ENCODE measurements at places on chromosomes 12 and 14.

- H3K27ac ChIP-seq, result no peak overlapping the region
- H3K4me1 ChIP-seq, result no peaks in the 10 kb centered on the region
- H3K27me3 ChIP-seq, result no peaks in the 10 kb centered on the region
- no peak overlapping the region for H3K4me3 ChIP-seq
- DNase-seq, result no peak
- peaks cover 8% of the 10 kb centered on the region for H3K36me3 ChIP-seq
Measured at GRCh38 chr12:45336331-45336730, 120.4 kb downstream of the ANO6 start.

- no peaks in the 10 kb centered on the region for H3K36me3 ChIP-seq
- peaks cover 3% of the 10 kb centered on the region for H3K27me3 ChIP-seq
- no peak overlapping the region for H3K4me3 ChIP-seq
- H3K4me1 ChIP-seq, result no peaks in the 10 kb centered on the region
Measured at GRCh38 chr12:98259693-98260092, 255.7 kb upstream of the TMPO start.

DNA sequence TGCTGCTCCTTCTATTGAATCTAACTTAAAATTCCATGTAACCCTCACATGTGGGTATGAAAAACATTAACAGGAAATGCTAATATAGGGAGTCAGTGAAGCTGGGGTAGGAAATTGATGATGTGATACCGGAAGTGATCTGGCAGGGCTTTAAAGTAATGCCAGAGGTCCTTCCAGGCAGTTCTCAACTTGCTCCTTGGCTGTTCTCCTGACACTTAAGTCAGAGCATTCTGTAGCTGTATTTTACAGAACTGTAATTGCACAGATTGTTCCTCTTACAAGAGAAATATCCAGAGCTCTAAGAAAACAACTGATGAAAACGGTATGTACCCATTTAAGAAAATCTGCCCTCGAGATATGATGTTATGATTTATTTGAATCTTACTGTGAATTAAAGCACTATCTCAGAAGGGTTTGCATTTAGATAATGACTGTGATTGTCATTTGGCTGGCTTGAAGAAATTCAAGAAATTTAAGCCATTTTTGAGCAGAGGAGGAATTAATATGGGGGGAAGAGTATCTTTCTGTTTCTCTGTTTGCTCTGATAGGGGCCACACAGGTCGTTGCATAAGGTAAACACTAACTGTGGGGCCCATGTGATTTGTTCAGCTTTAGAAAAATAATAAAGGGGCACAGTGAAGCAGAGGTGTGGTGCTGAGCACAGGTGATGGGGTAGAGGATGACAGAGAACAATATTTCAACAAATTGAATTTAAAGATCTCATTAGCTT, 88.4 kb downstream of the BBS10 start:
- no peaks in the 10 kb centered on the region for H3K36me3 ChIP-seq
- no peak overlapping the region for H3K27ac ChIP-seq
- peaks cover 3% of the 10 kb centered on the region for H3K27me3 ChIP-seq
- no peaks in the 10 kb centered on the region for H3K4me1 ChIP-seq

GRCh38 chr14:74557691-74558090, 54.3 kb downstream of the LTBP2 start:
- H3K27ac ChIP-seq, result no peak overlapping the region
- no peaks in the 10 kb centered on the region for H3K36me3 ChIP-seq
- H3K4me1 ChIP-seq, result no peaks in the 10 kb centered on the region
- DNase-seq, result no peak
- H3K4me3 ChIP-seq, result no peak overlapping the region
- H3K27me3 ChIP-seq, result peaks cover 12% of the 10 kb centered on the region

GRCh38 chr12:121799156-121799841, 4.5 kb upstream of the SETD1B start:
- peak overlapping the region; percentile 92 for H3K27ac ChIP-seq
- H3K27me3 ChIP-seq, result peaks cover 2% of the 10 kb centered on the region
- H3K4me1 ChIP-seq, result peaks cover 40% of the 10 kb centered on the region
- peak overlapping the region; percentile 85 for H3K4me3 ChIP-seq

DNA sequence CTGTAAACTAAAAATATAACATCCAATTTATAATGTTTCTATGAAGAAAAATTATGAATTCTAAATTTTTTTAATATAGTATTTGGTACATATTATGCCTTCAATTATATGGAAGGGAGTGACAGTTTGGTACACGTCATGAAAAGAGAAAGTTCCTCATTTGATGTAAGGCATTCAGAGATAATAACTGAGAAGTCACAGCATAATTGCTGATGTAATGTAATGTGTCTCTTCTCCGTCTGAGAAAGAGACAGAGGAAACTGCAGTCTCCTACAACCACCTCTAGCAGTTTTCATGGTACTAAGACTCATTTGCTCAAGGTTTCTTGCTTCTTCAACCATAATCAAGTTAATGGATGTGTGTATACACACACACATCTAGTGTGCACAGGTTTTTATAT, 2.3 kb upstream of the CD69 start:
- no peak for DNase-seq
- H3K36me3 ChIP-seq, result peaks cover 21% of the 10 kb centered on the region

DNA sequence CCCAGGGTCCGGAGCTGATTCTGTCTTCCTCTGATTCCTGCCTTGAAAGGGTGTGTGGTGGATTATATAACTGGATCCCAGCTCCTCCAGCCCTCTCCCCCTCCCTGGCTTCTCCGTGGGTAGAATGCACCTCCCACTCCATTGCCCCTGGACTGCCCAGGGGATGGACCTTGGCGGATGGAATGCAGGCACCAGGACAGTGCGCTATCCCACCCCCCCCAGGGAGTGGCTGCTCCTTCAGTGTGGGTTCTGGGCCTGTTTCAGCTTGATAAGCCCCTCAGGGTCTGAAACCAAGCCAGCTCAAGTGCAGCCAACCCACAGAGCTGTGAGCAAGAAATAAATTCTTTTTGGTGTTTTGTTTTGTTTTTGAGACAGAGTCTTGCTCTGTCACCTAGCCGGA, 112.4 kb upstream of the TMEM132D start:
- H3K4me1 ChIP-seq, result no peaks in the 10 kb centered on the region
- DNase-seq, result no peak
- H3K36me3 ChIP-seq, result no peaks in the 10 kb centered on the region
- no peaks in the 10 kb centered on the region for H3K27me3 ChIP-seq
- H3K4me3 ChIP-seq, result no peak overlapping the region

DNA sequence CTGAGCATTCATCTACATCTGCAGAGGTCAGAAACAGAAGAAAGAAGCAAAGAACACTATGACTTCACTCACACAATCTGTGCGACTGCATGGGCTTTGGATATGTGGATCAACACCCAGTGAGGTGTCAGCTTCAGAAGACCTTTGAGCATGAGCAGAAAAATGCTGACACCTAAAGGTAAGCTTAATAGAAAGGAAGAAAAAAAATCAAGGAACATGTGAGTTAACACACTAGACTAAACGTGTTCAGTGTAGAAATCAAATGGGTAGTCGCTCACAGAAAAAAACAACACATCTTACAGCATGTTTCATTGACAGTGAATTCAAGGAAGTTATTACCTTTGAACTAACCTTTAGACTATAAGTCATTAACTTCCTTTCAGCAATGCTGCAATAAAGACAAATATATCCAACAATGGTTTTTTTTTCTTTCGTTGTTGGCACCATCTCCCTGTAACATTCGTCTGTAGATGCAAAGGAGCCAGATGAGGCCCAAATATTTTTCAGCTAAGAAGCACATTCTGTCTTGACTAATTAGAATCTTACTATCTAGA, 30.9 kb downstream of the RTRAF start:
- peak overlapping the region; percentile 26 for H3K27ac ChIP-seq
- H3K27me3 ChIP-seq, result no peaks in the 10 kb centered on the region
- H3K4me3 ChIP-seq, result no peak overlapping the region
- no peak for DNase-seq
- peaks cover 33% of the 10 kb centered on the region for H3K4me1 ChIP-seq

DNA sequence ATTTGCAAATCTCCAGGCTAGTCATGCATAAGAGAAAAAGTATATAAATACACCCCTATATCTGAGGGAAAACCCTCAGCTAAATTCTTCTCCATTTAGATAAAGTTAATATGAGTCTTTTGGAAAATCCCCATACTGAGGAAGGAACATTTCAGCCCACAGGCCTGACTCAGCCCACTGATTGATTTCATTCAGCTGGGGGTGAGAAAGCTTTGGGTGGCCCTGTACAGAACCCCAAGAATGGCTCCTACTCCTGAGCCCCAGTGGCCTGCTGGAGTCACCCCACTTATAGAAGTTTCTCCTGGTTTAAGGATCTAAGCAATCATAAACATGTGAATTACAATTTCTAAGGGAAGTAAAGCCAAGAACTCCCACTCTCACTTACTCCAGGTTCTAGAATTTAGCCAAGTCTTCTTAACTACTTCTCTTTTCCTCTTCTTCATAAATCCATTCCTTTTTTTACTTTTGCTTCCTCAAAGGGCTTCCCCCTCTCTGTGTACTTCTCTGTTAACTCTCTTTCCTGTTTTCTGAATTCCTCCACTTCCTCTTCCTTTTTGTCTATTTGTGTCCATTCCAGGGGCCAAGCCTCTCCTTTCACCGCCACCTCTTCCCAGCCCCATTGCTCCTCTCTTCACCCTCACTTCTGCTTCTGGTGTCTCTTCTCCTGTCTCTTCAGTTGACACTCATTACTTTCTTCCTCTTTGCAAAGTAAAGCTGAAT, 21.0 kb downstream of the RTN1 start:
- H3K4me1 ChIP-seq, result no peaks in the 10 kb centered on the region
- no peaks in the 10 kb centered on the region for H3K36me3 ChIP-seq
- no peak overlapping the region for H3K27ac ChIP-seq
- H3K27me3 ChIP-seq, result peaks cover 6% of the 10 kb centered on the region

GRCh38 chr14:78245238-78245637, 75.1 kb downstream of the NRXN3 start:
- no peaks in the 10 kb centered on the region for H3K36me3 ChIP-seq
- DNase-seq, result no peak
- H3K27me3 ChIP-seq, result peaks cover 2% of the 10 kb centered on the region
- H3K27ac ChIP-seq, result no peak overlapping the region

DNA sequence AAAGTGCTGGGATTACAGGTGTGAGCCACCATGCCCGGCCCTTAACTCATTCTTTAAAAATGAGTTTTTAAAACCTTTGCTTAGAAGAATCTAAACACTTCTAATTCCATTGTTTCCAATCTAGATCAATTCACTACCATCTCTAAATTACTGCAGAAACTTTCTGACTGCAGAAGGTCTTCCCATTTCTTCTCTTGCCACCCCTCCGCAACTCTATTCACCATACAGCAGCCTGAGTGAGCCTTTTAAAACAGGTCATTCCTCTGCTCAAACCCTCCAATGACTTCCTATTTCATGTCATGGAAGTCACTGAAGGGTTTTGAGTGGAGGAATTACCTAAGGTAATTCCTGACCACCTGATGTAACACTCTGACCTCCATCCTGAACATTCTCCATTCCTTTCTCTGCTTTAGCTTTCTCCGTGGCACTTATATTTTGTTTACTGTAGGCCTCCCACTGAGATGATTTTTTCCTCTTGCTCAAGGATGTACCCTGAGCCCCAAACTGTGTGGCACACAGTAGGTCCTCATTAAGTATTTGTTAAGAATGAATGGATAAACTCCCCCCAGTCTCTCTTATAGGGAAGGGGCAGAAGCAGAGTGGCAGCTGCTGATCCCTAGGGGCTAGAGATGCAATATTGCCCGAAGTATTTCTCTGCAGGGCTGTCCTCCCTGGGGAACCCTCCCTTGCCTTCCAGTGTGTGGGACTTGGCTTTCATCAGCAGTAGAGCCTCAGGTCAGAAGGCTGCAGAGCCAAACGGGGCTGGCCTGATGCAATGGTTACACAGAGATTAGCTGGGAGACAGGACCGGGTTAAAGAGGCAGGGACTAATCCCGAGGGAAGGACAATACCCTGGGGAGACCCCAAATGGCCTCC, 1.2 kb downstream of the DDIT3 start:
- H3K27me3 ChIP-seq, result no peaks in the 10 kb centered on the region
- H3K4me1 ChIP-seq, result peaks cover 57% of the 10 kb centered on the region
- peak overlapping the region; percentile 100 for H3K27ac ChIP-seq
- DNase-seq, result no peak
- peaks cover 50% of the 10 kb centered on the region for H3K36me3 ChIP-seq

- peaks cover 9% of the 10 kb centered on the region for H3K4me1 ChIP-seq
- no peak overlapping the region for H3K27ac ChIP-seq
- no peak for DNase-seq
- H3K4me3 ChIP-seq, result no peak overlapping the region
- no peaks in the 10 kb centered on the region for H3K36me3 ChIP-seq
Measured at GRCh38 chr12:116551952-116552772, 7.0 kb upstream of the MAP1LC3B2 start.

DNA sequence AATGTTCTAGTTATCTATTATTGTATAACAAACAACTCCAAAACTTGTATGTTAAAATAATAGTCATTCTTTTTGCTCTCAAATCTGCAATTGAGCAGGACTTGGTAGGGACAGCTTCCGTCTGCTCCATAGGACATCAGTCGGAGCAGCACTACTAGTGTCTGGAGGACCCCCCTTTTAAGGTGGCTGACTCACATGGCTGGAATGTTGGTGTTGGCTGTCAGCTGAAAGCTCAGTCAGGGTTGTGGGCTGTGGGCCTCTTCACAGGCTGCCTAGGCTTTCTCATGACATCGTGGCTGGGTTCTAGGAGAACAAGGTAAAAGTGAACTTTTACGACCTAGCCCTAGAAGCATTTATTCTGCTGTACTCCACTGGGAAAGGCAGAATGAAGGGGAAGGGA, 160.6 kb downstream of the ANO4 start:
- no peak overlapping the region for H3K27ac ChIP-seq
- no peak overlapping the region for H3K4me3 ChIP-seq
- no peaks in the 10 kb centered on the region for H3K4me1 ChIP-seq
- H3K36me3 ChIP-seq, result no peaks in the 10 kb centered on the region

GRCh38 chr12:53969588-53970259, 3.2 kb upstream of the HOXC11 start:
- no peak overlapping the region for H3K27ac ChIP-seq
- H3K4me1 ChIP-seq, result peaks cover 13% of the 10 kb centered on the region
- H3K36me3 ChIP-seq, result peaks cover 3% of the 10 kb centered on the region

DNA sequence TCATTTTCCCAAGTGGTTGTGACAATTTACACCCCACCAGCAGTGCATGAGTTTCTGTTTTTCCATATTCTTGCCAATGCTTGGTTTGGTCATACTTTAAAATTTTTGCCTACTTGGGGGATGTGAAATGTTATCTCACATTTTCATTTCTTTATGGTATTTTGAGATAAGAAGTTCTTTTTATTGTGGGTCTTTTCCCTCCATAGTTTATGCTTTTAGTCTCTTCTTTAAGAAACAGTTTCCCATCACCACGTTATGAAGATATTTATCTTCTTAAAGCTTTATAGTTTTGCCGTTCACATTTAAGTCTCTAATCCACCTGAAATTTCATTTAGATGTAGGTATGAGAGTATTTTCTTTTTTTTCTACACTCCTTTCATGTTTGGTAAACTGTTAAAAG, 95.7 kb downstream of the PPM1A start:
- no peak for DNase-seq
- H3K4me1 ChIP-seq, result no peaks in the 10 kb centered on the region
- no peak overlapping the region for H3K4me3 ChIP-seq

GRCh38 chr14:64439141-64439540, 26.2 kb upstream of the AKAP5 start:
- peak overlapping the region; percentile 75 for H3K27ac ChIP-seq
- H3K27me3 ChIP-seq, result no peaks in the 10 kb centered on the region
- no peak for DNase-seq
- peaks cover 26% of the 10 kb centered on the region for H3K4me1 ChIP-seq

- no peaks in the 10 kb centered on the region for H3K4me1 ChIP-seq
- DNase-seq, result no peak
- H3K27ac ChIP-seq, result no peak overlapping the region
- no peaks in the 10 kb centered on the region for H3K36me3 ChIP-seq
- H3K27me3 ChIP-seq, result no peaks in the 10 kb centered on the region
Measured at GRCh38 chr12:78977304-78977867, 112.8 kb downstream of the SYT1 start.

All from activated T-helper 1 cell treated with anti-CD3 and anti-CD28 coated beads, Interleukin-12 subunit alpha, Interleukin-12 subunit beta, Interleukin-2, Interleukin-4 antibody, amounts not matched to agents 30 ng/mL and 10 ng/mL and 1 ng/mL, durations not matched to agents 14 hours and 24 hours and 36 hours (primary cell).